Neuronal stem cell (in vitro differentiated cells): ENCODE measurements at places on chromosomes 6 and 20.

DNA sequence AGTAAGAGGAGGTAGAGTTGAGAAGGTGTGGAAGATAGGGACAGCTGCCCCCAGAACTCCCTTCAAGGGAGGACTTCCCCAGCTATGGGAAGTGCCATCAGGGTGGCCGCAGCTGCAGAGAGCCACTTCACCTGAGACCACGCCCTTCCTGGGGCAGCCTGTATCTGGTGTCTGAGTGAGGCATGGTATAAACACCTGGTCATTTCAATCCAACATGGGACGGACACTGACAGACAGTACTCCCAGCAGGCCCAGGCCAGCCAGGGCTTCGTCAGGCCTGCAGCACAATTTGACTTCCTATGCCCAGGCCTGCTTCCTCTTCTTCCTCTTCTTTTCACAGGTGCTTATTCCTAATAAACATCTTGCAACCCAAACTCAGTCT lies 4.5 kb downstream of the SOX12 start:
- no peak for DNase-seq

- no peak for DNase-seq
These were observed 7.3 kb downstream of the PNRC1 start for GRCh38 chr6:89087881-89088280.

- DNase-seq, result peak; percentile 47
These were observed 80.1 kb upstream of the MARCKS start for GRCh38 chr6:113776998-113777397.

GRCh38 chr6:107490566-107491137 lies 735 bp downstream of the SOBP start:
- no peak for DNase-seq

DNA sequence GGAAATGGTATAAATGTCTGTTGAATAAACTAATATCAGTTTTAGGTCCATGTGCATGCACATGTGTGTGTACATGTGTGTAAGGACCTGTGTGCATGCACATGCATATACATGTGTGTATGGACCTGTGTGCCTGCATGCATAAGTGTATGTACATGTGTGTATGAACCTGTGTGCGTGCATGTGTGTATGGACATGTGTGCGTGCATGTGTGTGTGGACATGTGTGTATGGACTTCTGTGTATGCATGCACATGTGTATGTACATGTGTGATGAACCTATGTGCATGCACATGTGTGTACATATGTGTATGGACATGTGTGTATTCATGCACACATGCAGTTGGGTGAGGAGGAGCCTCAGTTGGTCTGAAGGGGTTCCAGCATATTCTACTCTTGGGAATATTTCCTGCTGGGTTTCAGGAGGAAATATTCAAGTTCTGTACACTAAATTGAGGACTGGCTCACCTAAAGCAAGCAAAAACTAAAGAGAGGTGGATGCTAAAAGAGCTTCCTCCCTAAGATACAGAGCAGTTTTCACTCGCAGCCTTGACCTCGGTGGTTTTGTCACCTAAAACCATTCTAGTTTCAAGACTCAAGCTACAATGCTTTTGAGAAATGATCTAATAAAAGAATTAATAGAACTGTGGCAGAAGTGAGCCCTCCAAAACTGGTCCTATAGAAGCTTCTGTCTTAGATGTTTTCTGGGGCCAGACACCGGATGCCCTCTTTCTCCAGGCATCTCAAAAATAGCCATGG lies 742.8 kb downstream of the MAFB start:
- DNase-seq, result no peak

GRCh38 chr6:157823001-157823527 lies at the start of gene SNX9:
SNX9 (plus strand) TSS chr6:157823246; CDS start chr6:157823435, 189 bp downstream.
- peak; percentile 68 for DNase-seq

DNA sequence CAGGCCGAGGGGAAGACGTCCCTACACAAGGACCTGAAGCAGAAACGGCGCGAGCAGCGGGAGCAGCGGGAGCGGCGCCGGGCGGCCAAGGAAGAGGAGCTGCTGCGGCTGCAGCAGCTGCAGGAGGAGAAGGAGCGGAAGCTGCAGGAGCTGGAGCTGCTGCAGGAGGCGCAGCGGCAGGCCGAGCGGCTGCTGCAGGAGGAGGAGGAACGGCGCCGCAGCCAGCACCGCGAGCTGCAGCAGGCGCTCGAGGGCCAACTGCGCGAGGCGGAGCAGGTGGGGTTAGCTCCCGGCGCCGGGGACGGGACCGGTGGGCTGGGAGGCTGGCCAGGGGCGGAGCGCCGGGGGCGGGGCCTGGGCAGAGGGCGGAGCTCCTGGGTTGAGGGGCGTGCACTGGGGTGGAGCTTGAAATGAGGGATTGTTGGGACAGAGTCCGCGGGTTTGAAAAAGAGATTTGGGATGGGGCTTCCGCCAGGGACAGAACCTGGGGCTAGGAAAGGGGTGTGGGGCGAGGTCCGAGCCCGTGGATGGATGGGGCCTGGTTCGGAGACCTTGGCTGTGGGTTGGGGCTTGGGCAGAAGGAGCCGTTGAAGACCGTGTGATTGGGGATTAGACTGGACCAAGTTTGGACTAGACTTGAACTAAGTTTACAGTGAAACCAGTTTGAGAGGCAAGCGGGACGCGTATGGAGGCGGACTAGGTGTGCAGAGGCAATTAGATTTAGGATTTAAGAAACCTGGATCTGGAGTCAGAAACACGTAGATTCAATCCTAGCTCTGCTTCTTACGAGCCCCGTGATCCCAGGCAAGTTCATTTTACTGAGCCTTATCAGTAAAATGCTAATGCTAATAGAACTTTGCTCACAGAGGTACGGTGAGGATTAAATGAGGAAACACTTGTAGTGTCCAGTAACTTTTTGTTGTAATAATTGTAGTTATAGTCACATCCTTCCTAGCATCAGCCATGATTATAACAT lies 20.9 kb downstream of the DEF6 start:
- DNase-seq, result peak; percentile 90

GRCh38 chr6:42450477-42451332 lies 1.0 kb downstream of the TRERF1 start:
- DNase-seq, result no peak

DNA sequence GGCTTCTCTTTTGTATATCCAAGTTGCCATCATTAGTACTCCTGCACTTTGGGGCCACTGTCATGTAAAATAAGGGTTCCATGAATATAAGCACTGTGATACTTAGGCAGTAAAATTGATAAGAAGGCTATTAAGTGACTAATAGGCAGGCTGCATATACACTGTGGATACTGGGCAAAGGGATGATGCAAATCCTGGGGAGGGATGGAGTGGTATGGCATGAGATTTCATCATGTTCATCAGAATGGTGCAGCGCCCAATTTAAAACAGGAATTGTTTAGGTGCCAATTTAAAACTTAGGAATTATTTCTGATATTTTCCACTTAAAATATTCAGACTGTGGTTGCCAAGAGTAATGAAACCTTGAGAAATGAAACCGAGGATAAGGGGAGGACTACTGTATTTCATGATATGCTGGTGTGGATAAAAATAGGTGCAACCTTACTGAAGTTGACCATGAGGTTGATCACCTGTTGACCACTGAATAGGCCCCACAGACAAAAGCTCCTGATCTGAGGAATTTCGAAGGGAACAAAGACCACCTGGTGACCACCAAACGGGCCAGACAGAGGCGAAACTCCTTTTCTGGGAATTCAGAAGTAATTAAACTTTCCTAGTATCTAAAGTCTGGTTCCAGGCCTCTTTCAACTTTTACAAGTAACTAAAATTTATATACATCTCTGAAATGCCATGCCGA lies 4.9 kb upstream of the TRIM39 start:
- no peak for DNase-seq

GRCh38 chr6:32668226-32668747 lies 1.8 kb upstream of the HLA-DQB1 start:
- DNase-seq, result no peak

DNA sequence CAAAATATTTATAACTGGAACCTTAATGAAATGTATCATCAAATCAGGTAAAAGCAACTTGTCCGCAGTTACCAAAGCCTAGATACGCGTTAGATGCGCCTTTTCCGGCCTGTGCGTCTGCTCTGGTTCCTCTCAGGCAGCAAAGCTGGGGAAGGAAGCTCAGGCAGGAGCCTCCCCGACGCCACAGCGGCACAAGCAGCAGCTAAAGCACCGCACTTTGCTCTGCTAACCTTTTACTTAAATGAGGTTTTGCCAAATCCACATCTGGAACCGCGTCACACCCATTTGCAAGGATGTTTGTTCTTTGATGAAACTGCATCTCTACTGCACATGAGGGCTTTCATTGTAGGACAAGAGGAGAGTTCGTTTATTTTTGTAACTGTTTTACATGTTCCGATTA lies 36.8 kb downstream of the THBS2 start:
- no peak for DNase-seq

DNA sequence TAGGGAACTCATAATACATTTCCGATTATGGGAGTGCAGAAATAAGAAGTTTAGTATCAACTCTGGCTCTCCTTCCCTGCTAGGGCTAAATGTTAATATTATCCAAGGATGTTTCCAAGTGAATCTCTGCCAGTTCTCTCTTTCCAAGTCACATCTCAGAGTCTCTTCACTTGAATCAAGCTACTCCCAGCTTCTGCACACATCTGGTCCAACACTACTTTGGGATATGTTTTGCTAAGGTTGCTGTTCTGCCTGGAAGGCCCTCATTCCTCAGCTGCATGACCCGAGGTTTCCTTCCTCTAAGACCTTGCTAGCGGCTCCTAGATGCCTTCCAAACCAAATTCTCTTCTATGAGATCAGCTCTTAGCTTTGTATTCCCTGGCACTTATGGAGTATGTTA lies 331.8 kb downstream of the GJA1 start:
- DNase-seq, result no peak

- no peak for DNase-seq
These were observed 106.7 kb downstream of the MYLK4 start for GRCh38 chr6:2643935-2644539.

DNA sequence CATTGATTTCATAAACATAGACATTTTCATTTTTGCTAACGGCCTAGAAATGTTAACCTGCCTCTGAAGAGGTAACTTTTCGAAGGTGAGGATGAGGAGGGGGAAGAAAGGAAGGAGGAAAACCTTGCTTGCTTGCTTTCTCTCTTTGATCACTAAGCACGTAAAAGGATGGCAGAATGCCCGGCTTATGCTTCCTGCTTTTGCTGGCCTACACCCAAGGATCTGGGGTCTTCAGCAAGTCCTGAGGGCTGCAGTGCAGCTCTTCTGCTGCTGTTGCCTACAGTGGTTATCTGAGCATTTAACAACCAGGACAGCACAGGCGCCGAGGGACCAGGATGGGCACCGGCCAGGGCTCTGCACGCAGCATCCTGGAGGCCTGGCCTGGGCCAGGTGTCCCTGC lies 150.8 kb upstream of the TAB2 start:
- no peak for DNase-seq

- DNase-seq, result no peak
These were observed 51.7 kb downstream of the PDE10A start for GRCh38 chr6:165611294-165611693.

DNA sequence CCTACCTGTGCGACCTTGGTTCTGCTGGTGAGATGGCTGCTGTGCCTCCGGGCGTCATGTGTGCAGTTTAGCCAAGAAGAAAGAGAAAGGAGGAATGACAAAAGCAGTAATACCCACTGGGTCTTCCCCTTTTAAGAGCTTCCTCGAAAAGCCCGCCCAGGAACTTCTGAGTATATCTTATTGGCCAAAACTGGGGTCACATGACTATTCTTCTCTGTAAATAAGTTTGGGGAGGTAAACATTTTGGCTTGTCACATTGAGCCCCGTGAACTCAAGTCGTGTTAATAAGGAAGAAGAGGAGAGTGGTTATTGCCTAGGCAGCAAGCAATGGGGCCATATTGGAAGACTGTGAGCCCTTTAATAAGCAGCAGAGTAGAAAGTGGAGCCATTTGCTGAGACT lies 130.4 kb upstream of the ECI2 start:
- no peak for DNase-seq

- no peak for DNase-seq
These were observed 577.0 kb downstream of the CDH26 start for GRCh38 chr20:60535211-60535610.

DNA sequence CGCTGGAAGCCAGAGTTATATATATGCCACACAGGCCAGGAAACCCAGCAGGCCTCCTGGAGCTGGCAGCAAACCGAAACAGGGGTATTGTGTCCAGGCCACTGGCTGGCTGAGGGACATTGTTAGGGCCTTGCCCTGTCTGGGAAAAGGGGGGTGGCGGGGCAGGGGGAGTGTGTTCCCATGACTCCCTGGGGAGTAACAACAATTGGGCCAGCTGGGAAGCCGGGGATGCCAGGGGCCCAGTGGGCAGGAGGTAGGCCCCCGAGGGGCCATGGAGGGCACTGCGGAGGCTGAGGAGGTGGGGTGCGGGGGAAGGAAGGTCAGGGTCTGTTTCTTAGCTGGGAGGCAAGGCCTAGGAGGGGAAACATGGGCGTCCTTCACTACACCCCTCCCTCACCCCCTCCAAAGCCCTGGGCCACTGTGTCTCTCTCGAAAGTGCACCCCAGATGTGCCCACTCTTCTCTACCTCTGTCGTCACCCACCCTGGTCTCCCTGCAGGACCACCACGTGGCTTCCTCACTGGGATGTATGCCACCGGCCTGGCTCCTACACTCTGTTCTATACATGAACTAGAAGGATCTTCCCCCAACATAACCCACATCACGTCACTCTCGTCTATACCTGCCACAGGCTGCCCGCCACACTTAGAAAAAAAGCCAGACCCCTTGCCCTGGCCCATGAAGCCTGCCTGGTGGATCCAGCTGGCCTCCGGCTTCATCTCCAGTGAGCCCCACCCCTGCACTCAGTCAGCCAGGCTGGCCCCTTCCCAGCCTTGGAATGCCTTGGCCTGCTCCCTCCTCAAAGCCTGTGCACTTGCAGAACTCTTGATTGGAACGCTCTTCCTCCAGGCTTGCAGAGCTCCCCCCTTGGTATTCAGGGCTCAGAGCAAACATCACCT lies 7.8 kb upstream of the E2F1 start:
- DNase-seq, result no peak

DNA sequence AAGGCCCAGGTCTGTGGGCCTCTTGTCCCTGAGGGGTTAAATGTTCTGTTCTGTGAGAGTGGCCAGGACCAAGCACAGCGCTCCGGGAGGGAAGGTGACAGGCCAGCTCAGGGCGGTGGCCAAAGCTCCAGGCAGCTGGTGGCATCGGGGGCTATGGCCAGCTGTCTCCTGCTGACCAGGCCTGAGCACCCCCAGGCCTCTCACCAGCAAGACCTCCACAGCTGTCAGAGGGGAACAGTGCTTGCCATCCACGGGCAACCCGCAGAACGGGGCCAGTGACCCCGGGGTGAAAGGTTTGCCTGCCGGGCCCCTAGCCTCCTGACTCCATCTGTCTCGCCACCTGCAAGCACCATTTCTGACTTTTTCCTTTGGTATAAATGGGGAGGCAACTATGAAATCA lies 46.0 kb downstream of the EYA2 start:
- DNase-seq, result no peak
